ENCODE measurements at places on chromosomes 5 and 9.

DNA sequence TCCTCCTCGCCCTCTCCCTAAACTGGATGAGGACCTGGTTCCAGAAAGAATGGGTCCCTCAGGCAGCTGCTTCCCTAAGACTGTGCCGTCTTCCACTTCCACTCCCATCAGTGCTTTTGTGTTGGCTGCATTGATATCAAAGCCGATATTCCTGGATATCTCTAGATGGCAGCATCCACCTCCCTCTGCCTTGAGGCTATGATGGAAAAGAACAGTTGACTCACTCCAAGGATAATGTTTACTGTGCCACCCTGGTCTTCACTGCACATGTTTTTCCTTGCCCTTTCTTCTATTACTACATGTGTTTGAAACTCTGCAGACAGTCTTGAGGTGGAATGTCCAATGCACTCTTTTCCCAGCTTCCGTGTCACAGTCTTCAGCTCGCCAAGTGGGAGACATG, 211.6 kb downstream of the MAST4 start:
- no peak for DNase-seq

- DNase-seq = no peak
Measured at GRCh38 chr5:111511831-111512374, 432 bp downstream of the STARD4 start.

GRCh38 chr5:172541099-172541772, 86.9 kb upstream of the SH3PXD2B start:
- DNase-seq = no peak

GRCh38 chr9:1098551-1098950, 48.4 kb downstream of the DMRT2 start:
- DNase-seq = no peak

- DNase-seq = no peak
Measured at GRCh38 chr5:33840927-33841547, 50.8 kb downstream of the ADAMTS12 start.

GRCh38 chr5:119071561-119071995, 691 bp downstream of the DMXL1 start:
- DNase-seq = no peak

- no peak for DNase-seq
Measured at GRCh38 chr5:33713136-33713765, 178.5 kb downstream of the ADAMTS12 start.

- no peak for DNase-seq
Measured at GRCh38 chr9:21906881-21907280, 87.3 kb downstream of the CDKN2A start.

DNA sequence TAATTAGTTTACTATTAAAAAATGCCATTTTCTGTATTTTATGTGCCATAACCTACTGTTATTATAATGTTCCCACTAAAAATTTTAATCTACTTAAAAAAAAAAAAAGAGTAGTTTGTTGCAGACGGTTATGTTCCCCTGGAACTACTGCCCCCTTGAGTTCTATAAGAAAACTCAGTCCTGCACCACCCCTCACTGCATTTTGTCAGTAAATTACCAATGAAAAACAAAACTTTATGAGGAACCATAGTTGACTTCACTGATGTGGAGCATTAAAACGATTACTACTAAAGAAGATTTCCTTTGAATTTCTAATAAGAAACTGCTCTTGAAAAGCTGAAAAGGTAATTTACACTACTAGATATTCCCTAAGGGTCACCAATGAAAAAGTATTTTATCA, 288.7 kb downstream of the FBXL17 start:
- DNase-seq = no peak

DNA sequence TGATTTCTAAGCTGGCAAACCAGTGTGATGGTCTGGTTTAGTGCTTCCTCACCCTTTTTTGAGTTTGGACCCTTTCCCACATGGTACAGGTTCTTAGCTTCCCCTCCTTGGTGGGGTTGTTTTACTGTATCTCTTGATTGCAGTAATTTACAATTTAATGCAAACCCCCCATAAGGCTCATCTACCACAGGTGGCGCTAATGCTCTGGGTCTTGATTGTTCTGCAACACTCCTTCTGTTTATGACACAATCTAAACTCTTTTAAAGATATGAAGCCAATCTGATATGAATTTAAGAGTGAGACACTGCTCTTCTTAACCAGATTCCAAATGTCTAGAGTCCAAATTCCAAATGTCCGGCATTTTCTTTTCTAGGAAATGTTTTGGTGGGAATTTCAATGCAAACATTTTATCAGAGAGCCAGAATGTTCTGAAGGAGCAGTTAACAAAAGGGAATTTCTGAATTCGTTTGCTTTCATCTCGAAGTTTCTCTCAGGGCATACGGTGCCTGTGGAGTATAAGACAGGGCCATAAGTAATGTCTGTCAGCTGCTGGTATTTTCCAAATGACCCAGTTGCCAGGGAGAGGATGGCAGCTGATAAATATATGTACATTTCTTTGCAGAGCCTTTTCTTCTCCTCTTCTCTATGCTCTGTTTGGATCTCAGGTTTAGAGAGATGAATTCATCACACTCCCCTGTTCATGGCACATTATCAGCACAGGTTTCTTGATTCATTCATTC, 246.8 kb downstream of the ARHGAP26 start:
- DNase-seq = peak; percentile 62

GRCh38 chr9:77808751-77809081, 160.6 kb upstream of the GNA14 start:
- DNase-seq = no peak

DNA sequence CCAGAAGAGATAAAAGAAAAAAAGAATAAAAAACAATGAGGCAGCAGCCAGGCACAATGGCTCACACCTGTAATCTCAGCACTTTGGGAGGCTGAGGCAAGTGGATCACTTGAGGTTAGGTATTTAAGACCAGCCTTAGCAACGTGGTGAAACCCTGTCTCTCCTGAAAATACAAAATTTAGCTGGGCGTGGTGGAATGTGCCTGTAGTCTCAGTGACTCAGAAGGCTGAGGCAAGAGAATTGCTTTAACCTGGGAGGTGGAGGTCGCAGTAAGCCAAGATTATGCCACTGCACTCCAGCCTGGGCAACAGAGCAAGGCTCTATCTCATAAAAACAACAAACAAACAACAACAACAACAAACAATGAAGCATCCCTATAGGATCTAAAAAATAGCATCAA, 121.5 kb downstream of the HMHB1 start:
- DNase-seq = no peak

GRCh38 chr5:54113060-54113459, 197.3 kb downstream of the ARL15 start:
- no peak for DNase-seq

GRCh38 chr5:169547508-169547907, 36.1 kb upstream of the SPDL1 start:
- DNase-seq = no peak

DNA sequence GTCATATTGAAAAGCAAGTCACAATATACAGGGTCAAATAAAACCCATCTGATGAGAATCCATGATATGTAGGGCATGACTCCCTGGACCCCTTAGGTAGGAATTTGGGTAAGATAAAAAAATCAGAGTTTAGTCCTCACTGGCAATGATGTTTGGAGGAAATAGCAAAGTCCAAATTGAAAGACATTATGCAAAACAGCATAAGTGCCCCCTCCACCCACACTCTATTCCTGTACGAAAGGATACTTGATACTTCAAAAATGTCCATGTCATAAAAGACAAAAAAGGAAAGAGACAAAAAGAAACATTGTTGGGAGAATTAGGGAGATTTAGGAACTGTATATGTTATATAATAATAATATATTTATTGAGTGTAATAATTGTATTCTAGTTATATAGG, 96.1 kb upstream of the RASGRF2 start:
- no peak for DNase-seq

GRCh38 chr9:114746591-114747346, 59.1 kb downstream of the TNFSF15 start:
- DNase-seq = no peak

DNA sequence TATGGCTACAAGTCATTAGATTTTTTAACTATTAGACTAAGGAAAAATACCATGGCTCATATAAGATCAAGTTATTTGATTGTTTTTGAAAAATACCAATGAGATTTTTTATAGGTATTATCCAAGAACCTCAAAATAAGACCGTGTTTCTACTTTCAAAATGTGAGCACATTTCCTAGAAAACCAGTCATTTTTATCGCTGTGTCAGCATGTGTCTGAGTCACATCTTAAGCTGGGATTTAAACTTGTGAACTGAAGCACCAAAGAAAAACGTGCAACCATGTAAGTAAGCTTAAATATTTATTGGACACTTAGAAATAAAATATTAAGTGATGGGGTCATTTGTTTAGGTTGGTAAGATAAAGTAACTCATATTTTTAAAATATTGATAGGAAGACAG, 1676.0 kb upstream of the NUDT12 start:
- no peak for DNase-seq

GRCh38 chr5:121090822-121091221, 626.7 kb downstream of the PRR16 start:
- no peak for DNase-seq

- no peak for DNase-seq
Measured at GRCh38 chr5:156339139-156339841, 12.3 kb downstream of the SGCD start.

GRCh38 chr9:12774861-12775678, at the start of gene LURAP1L:
Gene LURAP1L (plus strand): TSS chr9:12775020. CDS start chr9:12775716, 696 bp downstream.
- DNase-seq = no peak

GRCh38 chr5:43007911-43008362, 32.2 kb downstream of the ANXA2R start:
- DNase-seq = peak; percentile 86

- DNase-seq = no peak
Measured at GRCh38 chr5:75659791-75660450, 48.7 kb downstream of the ANKDD1B start.

DNA sequence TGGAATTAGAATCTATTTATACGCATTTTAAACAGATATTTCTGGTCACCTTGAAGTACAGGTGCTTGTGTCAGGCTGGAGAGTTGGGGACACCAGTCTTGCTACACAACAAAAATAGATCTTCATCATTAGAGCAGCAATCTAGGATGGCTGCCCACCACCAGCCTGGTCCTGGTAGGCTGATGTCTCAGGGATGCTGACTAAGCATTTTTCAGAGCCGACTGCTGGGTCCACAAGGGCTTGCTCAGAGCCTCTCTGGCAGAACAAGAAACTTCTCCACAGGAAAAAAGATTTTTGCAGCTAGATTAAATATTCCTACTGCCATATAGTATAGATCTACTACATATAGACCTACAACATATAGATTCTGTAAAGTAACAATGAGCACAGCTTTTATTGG, 12.0 kb upstream of the FAM81B start:
- no peak for DNase-seq

DNA sequence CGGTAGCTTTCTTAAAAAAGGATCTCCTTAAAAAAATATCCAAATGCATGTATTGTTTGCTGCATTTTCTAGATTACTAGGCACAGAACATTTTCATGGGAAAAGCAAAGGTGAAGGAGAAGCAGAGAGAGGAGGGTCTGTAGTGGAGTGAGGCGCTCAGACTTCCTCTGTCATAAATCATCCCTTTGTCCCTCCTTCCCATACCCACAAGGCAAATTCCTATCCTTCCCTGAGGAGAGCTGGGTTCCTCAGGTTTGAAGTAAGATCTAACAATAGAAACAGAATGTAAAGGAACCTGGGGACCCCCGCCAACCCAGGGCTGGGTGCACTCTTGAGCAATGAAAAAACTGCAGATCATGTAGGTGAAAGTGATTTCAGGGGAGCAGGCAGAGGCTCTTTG, 149.2 kb upstream of the ANKH start:
- DNase-seq = no peak

DNA sequence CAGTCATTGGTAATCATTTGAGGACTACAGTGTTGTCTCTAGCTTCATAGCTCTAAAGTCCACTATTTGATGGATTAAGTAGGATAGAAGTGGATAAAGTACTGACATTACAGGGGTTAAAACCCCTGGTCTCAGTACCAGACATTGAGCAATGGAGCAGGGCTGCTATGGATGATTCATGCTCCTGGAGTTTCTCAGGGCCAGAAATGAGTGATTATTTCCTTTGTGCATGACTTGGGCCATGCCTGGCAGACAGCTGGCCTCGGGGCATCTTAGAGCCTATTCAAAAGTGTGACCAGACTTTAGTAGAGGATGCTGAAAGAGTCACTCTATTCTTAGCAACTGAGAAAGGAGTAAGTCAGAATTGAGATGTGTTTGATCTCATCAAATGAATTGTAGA, 350.7 kb upstream of the TLE4 start:
- DNase-seq = no peak

DNA sequence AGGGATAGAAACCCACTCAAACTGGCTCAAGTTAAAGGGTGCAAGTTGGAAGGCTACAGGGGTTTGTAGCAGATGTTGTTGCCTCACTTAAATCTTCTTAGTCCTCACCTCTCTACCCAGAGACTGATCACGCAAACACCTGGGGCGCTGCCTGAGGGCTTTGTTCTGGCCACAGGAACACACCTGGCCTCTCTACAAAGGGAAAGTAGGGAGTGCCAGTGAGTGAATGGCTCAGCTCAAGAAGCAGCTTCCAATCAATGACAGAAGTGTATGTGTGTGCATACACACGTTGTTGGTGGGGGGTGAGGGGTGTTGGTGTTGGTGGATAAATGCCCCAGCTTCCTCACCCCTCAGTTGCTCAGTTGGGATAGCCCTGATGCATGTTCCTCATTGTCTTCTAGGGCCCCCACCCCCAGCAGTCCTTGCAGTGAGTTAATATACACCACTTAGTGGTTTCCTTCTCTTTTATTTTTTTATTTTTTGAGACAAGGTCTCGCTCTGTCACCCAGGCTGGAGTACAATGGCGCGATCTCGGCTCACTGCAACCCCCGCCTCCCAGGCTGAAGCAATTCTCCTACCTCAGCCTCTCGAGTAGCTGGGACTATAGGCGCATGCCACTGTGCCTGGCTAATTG, 30.6 kb upstream of the CTNNA1 start:
- no peak for DNase-seq

- DNase-seq = no peak
Measured at GRCh38 chr9:98917746-98918487, 25.8 kb upstream of the COL15A1 start.

- DNase-seq = no peak
Measured at GRCh38 chr9:29730163-29730562, 2156.9 kb upstream of the C9orf72 start.

- peak; percentile 30 for DNase-seq
Measured at GRCh38 chr9:131690941-131691573, 48.8 kb downstream of the RAPGEF1 start.

GRCh38 chr5:95984287-95984938, 22.8 kb upstream of the ELL2 start:
- DNase-seq = no peak
